ENCODE measurements at places on chromosomes 13 and 19. TPM values are rescaled to one million over a fixed set of nuclear protein-coding genes. Genes with fewer than 3 reads are reported as not detected.

The ACER1 gene
- not detected for total RNA-seq

The CFAP97D2 gene
- not detected for total RNA-seq

The ZNF547 gene
- 2.9 TPM for total RNA-seq

The ZFP28 gene
- total RNA-seq = 13.5 TPM

The ZNF155 gene
- 8.0 TPM for total RNA-seq

The SOX1 gene
- total RNA-seq = not detected

The CD177 gene
- not detected for total RNA-seq

The ZNF790 gene
- total RNA-seq = 5.8 TPM

The ACP7 gene
- 1.1 TPM for total RNA-seq

The GFY gene
- not detected for total RNA-seq

The CEACAM8 gene
- total RNA-seq = not detected

The ZNF414 gene
- 7.7 TPM for total RNA-seq

The NRTN gene
- total RNA-seq = not detected

The CCL25 gene
- total RNA-seq = not detected

The IZUMO1 gene
- not detected for total RNA-seq

The THSD1 gene
- total RNA-seq = 3.5 TPM

The PSG3 gene
- total RNA-seq = not detected

The RFPL4A gene
- not detected for total RNA-seq

The ZNF728 gene
- 0.49 TPM for total RNA-seq

The NAPSA gene
- not detected for total RNA-seq

The SIGLEC10 gene
- total RNA-seq = not detected

The C19orf44 gene
- 4.4 TPM for total RNA-seq
